SK-N-SH (cell line): ENCODE measurements at places on chromosomes 3 and 15. TPM values are rescaled to one million over a fixed set of nuclear protein-coding genes. Genes with fewer than 3 reads are reported as not detected.

GOLGA6L10 gene
- polyA plus RNA-seq, result 0.10 and 0.18 TPM in 2 replicates

MYL3 gene
- not detected in 2 replicates for polyA plus RNA-seq

GRCh38 chr15:33278816-33279612 lies 31.8 kb upstream of the RYR3 start:
- H3K27me3 ChIP-seq, result no peaks in the 10 kb centered on the region
- no peak overlapping the region for H3K27ac ChIP-seq
- no peak for DNase-seq

LYZL4 gene
- not detected in 2 replicates for polyA plus RNA-seq

XCR1 gene
- polyA plus RNA-seq, result not detected in 2 replicates

DPPA2 gene
- polyA plus RNA-seq, result not detected in 2 replicates

- no peak overlapping the region; the same call in 1 of the 2 replicates for H3K27ac ChIP-seq
- no peak overlapping the region for H3K4me3 ChIP-seq
- no peaks in the 10 kb centered on the region for H3K27me3 ChIP-seq
- no peaks in the 10 kb centered on the region for H3K36me3 ChIP-seq
- peaks cover 43% of the 10 kb centered on the region for H3K4me1 ChIP-seq
- DNase-seq, result no peak
Observed at GRCh38 chr3:50146316-50146901, 8.7 kb upstream of the SEMA3F start.

BCL2A1 gene
- polyA plus RNA-seq, result 0.08 and 0.16 TPM in 2 replicates

- no peak for DNase-seq
- H3K4me1 ChIP-seq, result peaks cover 12% of the 10 kb centered on the region; the same call in 1 of the 2 replicates
- no peak overlapping the region for H3K27ac ChIP-seq
Observed at GRCh38 chr15:81337713-81338157, 13.8 kb upstream of the STARD5 start.

ATP13A3 gene
- polyA plus RNA-seq, result 48.2 and 67.2 TPM in 2 replicates

DNA sequence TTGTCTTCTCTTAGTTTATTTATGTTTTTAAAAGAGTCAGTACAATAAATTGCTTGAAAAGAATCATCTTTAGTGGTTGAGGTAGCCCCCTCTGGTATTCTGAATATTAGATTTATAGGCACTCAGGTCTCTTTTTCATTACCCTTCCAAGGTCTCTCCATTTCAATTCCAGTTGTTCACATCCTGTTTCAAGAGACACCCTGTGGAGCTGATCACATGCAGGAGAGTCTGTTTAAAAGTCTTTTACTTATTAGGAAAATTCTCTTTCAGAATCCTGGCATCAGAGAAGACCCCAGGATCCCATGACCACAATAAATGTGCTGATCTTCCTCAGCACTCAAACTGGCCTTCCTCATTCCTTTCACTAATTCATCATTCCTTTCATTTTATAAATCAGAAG lies 195.7 kb downstream of the ZIC4 start:
- no peaks in the 10 kb centered on the region for H3K27me3 ChIP-seq
- no peak overlapping the region for H3K27ac ChIP-seq
- H3K36me3 ChIP-seq, result no peaks in the 10 kb centered on the region
- no peak for DNase-seq

DNA sequence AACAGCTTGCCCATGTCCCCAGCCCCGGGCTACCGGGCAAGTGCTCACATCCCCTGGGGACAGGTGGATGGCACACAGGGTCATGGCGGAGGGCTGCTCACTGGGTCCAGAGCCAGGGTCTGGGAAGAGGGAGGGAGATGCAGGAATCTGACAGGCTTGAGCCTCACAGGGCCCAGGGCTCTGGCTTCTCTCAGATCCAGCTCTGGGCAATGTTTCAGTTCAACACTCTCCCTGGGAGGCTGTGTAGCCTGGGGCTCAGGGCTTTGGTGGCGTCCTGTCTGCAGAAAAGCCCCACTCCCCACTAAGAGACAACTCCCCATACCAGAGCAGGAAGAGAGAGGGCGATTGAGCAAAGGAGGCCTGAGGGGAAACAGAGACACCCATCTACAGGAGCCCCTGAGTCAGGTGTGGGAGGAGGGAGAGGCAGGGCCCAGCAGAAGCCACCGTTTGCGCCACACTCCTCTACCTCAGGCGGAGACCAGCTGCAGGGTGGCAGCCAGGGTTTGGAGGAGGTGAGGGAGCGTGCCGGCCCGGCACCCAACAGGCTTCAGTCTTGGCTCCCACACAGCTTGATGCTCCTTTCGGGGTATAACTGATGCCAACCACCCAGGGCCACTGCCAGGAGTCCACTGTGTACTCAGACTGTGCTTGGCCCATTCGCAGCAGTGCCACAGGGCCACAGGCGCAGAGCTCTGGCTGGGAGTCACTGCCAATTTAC lies 16.8 kb upstream of the SRP14 start:
- no peak overlapping the region for H3K27ac ChIP-seq
- peak; percentile 58 for DNase-seq
- H3K4me3 ChIP-seq, result no peak overlapping the region
- H3K4me1 ChIP-seq, result peaks cover 25% of the 10 kb centered on the region; the same call in 1 of the 2 replicates
- no peaks in the 10 kb centered on the region for H3K27me3 ChIP-seq
- H3K36me3 ChIP-seq, result no peaks in the 10 kb centered on the region

DNA sequence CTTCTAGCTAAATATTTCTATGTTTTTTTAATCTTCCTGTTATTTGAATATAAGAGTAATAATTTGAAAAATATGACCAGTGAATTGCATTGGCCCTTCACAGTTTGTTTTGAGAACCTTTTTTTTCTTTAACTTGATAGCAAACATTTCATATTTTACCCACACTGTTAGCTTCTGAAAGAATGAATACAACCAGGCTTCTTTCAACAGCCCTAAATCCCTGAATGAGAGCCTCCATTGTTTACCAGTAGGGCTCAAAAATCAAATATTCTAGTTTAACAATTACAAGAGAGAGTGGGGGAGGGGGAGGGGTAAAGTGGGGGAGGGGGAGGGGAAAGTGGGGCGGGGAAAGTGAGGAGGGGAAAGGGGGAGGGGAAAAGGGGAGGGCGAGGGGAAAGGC lies 14.5 kb upstream of the TOP2B start:
- no peak overlapping the region for H3K27ac ChIP-seq
- H3K36me3 ChIP-seq, result no peaks in the 10 kb centered on the region
- no peaks in the 10 kb centered on the region for H3K4me1 ChIP-seq
- no peaks in the 10 kb centered on the region for H3K27me3 ChIP-seq
- H3K4me3 ChIP-seq, result no peak overlapping the region
- DNase-seq, result peak; percentile 27

GRCh38 chr3:89052386-89052785 lies 55.0 kb upstream of the EPHA3 start:
- no peak overlapping the region for H3K27ac ChIP-seq
- no peak overlapping the region for H3K4me3 ChIP-seq
- DNase-seq, result no peak
- no peaks in the 10 kb centered on the region for H3K27me3 ChIP-seq
- no peaks in the 10 kb centered on the region for H3K36me3 ChIP-seq
